Stimulated activated CD4-positive, alpha-beta T cell treated with anti-CD3 and anti-CD28 coated beads, TNF-alpha, amount 100 ng/mL, for 1 hour (primary cell): ENCODE measurements at places on chromosomes 2 and 18.

DNA sequence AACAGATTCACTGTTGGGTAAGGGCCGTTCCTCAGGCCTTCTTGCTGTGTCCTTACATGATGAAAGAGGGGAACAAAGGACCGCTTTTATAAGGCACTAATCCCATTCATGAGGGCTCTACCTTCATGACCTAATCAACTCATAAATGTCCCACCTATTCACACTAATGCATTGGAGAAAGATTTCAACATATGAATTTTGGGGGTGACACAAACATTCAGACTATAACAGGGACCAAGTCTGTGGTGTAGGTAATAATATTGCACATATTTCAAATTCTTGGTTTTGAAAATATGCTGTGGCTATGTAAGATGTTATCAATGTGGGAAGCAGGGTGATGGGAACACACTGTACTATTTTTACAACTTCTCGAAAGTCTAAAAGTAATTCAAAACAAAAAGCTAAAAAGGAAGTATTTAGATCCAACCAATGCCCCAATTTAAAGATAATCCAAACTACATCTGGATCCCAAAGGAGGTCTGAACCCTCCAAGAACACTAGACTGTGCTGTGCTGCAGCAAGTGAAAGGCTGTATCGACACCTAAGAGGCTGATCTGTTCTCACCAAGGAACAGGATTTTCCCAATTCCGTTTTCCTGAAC, 82.4 kb upstream of the TGIF1 start:
- DNase-seq: no peak

- DNase-seq: no peak
Measured at GRCh38 chr2:128403814-128404708, 85.4 kb upstream of the HS6ST1 start.

DNA sequence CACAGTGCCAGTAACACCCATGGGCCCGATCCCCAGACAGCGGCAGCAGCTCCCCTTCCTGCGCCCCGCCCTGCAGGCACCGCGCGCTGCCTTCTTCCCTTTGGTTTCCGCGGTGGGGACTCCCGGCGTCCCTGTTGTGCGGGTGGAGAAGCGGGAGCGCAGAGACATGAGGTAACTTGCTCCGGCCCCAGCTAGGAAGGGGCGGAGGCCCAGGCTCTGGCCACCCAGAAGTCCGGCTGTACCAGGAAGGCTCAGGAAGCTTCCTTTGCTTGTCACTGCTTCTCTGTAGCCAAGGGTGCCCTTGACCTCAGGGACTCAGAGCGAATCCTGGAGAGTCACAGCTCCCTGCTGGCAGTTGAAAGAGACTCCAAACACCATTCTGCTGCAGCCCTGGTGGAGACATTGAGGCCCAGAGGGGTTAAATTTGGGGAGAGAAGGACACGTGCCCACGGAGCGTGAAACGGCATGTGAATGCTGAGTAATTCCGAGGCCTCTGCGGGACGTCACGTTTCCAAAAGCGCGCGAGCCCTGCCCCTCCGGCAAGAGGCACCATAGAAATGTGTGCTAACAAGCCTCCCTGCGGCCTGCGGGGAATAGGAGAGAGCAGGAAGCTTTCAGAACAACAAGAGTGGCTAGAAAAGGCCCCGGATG, 6.7 kb upstream of the ADCY3 start:
- no peak for DNase-seq

DNA sequence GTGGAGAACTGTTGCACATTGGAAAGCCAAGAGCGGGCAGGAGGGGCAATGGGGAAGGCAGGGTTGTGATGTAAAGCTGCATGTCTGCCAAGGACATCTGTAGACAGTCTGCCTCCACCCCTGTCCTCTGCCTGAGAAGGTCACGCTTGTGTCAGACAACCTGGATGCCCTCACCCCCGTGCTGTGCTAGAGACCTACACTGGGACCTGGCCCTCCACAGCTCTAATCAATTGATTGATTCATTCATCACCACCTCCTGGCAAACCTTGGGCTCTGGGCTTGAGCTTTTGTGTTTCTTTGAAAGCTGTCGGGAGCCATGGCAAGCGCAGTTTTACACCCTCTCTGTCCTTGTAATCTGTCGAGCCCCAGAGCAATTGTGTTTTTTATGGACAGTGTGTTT, 41.1 kb downstream of the MARCO start:
- DNase-seq: no peak

DNA sequence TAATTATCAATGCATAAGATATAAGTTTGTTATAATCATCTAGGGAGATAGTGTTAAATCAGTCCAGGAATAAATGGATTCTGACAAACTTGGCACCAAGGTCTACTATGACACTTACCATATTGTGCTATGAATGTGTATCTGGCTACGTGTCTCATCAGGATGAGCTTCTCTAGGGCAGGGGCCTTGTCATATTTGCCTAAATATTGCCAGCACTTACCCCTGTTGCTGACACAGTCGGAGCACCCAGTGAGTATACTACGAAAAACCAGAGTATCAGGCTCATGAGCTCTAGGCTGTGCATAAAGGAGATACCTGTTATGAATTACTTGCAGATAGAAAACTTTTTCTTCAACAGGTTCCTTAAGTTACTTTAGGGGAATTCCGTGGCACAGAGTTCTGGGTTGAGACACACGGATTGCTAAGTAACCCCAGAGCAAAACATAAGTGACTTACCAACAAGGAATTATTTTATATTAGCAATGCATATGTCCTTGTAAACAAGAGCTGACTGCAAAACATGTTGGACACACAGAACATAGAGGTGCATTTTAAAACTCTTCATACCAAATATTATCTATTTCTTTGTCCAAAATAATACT, 7.7 kb upstream of the TTC39C start:
- no peak for DNase-seq

GRCh38 chr2:234722176-234722575, 225.3 kb upstream of the ARL4C start:
- no peak for DNase-seq

- DNase-seq: no peak
Measured at GRCh38 chr2:217096474-217097225, 236.8 kb upstream of the TNP1 start.
